ENCODE measurements at places on chromosomes 3 and 15.

DNA sequence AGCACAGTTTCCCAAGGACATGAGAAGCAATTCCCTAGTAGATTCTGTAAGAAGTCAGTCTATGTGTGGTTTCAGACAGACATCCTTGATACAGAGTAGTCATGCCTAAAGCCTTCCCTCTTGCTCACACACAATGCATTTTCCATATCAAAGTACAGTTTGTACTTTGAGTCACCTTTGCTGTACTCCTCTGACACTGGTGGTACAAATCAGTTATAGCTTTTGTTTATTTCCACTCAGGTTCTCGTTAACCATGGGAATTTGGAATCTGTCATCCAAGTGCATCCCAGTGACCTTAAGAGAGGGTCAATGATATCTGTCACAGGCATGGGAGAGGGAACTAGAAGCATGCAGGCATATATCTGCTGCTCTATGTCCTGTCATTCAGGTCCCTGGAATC, 3.6 kb upstream of the GNB4 start:
- no peak for DNase-seq

DNA sequence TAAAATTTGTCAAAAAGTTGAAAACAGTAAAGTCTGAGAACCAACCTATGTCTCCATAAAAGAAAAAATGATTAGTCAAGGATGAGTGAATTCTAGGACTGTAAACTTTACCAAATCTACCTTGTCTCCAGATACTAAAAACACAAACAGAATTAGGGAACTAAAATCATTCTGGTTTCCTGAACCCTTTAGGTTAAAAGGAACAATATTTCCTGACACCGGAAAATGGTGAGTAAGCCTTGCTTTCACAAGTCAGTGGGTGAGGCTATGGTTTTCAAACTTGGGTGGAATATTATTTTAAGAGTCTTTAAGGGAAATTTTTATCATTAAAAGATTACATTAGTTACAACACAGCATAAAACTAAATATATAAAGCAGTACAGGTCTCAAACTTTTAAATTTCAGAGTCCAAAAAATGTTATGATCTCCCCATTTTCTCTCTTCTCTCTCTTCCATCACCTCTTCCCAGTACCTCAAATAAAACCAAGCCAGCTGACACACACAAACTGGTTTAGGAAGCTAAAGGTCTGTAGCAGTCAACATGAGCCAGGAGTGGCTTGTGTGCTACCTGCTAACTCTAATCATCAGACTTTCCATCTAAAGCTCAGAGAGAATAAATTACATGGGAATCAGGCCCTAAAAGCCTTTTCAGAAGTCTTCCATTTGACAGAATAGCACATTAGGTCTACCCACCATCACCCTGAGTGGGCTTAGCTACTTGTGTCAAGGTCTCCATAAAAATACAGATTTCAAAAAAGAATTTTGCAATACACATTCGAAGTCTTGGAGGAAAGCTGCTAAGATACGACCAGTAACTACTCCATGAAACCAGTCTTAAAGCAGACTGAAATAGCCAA, 2.2 kb downstream of the SLC12A6 start:
- no peak for DNase-seq

DNA sequence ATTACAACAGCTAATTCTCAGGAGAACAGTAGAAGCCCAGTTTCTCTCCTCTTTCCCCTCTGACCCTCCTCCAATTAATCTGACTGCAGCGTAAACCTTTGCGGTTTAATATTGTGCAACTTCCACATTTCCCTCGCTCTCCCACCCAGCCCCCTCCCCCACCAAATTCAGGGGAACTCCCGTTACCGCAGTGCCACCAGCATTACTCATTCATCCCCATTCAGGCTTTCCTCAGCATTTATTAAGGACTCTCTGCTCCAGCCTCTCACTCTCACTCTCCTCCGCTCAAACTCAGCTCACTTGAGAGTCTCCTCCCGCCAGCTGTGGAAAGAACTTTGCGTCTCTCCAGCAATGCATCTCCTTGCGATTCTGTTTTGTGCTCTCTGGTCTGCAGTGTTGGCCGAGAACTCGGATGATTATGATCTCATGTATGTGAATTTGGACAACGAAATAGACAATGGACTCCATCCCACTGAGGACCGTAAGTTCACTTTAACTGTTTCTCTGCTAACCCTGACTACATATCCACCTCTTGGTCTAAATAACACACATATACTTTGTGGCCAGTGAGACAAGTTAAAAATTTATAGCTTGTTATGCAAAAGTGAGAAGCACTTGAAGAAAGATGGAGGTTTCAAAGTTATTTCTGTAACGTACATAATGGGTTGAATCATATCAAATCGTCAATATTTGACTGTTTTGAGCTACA, at the start of gene PTX3:
TSS of gene PTX3 (plus strand) at position 268 of the 709 bp plus-strand sequence. CDS start at position 352, 84 bp downstream.
- DNase-seq, result no peak

GRCh38 chr3:187210545-187211327, 13.4 kb downstream of the RTP1 start:
- DNase-seq, result no peak

DNA sequence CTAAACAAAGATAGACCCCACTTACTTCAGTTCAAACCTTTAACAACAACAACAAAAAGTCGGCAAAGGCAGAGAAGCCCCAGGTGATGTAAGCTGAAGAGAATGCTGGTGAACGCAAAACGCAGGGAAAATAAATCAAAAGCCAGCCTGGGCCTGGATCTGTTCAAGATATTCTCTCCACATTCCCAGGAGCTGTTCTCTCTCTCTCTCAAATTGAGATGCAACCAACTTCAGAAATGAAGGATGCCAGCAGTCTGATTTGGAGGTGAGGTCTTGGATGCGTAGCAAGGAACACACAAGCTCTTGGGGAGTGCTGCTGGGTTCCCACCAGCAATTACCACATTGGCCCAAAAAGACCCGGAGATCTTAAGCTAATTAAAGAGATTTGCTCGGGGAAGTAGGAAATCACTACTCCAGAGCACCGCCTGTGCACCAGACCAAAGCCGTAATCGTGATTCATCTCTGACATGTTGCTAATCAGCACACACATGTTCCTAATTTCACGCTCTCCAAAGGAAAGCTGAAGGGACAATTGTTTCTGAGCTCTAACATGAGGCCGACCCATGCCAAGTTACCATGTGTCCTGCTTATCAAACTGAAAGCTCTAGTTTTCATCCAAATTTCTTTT, 37.1 kb downstream of the IL17RD start:
- no peak for DNase-seq

- DNase-seq, result no peak
These were observed 5.6 kb upstream of the ZNF80 start for GRCh38 chr3:114242947-114243346.

- no peak for DNase-seq
These were observed 115.7 kb downstream of the PDZRN3 start for GRCh38 chr3:73509066-73509465.

DNA sequence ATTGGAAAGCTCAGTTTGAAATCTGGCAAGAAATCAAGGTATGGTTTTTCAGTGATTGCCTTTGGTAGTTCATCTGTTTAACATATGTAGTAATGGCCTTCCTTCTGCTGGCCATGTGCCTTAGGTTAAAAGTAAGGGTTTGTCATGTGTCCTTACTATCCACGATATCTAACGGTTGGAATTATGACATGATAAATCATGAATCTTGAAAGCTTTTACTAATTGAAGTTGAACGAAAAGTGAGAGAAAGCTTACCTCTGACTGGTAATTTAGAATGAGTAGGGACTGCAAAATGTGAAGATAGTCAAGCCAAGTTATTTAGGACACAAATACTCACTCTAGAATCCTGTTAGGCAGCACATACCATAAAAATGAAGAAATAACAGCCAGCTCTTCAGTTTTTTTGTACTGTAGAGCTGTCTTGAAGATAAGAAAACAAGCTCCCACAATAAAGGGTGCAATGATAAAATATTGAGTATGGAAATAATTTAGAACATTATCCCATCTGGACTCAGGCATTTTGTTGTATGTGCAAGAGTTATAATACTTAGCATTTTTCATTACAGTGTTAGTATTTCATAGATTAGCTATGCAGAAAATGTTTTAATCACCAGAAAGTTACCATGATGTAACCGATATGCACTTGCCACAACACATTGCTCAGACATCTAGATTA, 303.4 kb downstream of the ZNF385D start:
- no peak for DNase-seq

DNA sequence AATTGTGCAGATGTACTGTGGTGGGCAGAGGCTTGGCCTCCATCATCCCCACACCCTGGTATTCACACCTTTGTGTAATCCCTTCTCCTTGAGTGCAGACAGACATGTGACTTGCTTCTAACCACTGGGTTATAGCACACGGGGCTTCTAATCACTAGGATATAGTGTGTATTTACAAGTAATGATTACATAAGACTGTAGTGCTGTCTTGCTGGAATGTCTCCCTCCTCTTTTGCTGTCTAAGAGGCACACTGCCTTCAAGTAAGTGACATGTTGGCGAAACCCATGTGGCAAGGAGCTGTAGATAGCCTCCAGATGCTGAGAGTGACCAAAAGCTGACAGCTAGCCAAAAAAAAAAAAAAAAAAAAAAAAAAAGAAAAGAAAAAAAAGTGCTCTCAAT, 542.7 kb upstream of the MDFIC2 start:
- DNase-seq, result no peak

- DNase-seq, result no peak
These were observed 252.8 kb downstream of the CLSTN2 start for GRCh38 chr3:140187656-140188221.

- DNase-seq, result no peak
These were observed 8.7 kb downstream of the CAPN7 start for GRCh38 chr3:15214758-15215157.

- no peak for DNase-seq
These were observed 30.4 kb downstream of the SKIL start for GRCh38 chr3:170387950-170388349.

DNA sequence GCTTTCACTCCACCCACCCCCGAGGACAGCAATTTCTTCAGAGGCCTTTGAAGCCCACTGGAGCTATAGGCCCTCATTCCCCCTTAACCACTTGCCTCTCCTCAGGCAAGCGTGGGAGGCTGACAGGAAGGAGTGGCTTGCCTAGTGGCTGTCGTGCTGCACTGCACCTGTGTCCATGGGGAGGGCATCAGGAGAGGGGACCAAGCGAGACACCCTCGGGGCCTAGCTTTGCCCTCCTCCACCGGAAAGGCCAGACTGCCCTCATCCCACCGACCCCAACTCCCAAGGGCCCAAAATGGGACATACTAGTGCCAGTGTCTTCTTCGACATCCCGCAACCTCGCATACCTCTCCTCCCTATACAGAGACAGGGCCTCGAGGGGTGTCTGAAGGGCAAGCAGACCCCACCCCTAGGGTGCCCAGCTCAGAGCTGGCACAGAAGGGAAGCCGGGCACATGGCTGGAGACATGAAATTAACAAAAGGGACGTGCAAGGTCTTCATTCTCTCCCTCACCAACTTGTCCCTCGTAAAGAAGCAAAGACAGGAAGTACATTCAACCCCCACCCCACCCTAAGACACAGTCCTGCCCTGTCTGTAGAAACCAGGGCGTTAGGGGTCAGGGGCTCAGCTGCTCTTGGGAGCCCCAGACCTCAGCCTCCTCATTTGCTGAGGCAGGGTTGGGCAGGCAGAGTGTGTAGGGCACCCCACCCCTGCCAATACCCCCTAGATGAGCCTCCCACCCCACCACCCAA, 24.3 kb downstream of the VIPR1 start:
- DNase-seq, result no peak

- no peak for DNase-seq
These were observed 25.3 kb downstream of the HDAC11 start for GRCh38 chr3:13505147-13506130.

DNA sequence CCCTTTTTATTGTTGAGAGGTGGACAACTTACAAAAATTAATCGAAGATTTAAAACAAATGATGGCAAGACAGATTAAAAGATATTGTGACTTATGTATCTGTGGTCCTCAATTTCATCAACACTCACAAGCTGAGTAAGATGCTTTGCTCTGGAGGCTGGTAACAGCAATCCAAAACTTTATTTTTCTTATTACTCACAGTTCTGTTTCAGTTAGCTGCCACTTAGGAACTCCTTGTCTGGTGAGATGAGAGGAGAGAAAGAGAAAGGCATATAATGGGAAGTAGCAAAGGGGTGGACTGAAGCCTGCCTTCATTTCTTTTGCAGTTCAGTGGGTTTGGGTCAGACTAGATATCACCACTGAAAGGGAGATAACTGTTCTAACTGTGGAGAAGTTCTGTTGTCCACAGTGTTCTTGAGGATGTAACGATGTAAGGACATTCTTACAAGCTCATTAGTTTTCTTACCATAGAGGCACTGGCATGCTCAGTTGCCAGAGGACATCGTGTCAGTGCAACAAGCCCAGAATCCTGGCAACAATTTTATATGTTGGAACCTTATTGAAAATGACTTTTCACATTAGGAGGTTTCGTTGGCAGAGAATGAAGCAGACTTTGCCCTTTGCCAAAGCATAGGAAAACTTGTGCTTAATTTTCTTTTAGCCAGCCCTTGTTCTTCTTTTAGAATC, 93.6 kb downstream of the PLCL2 start:
- no peak for DNase-seq

DNA sequence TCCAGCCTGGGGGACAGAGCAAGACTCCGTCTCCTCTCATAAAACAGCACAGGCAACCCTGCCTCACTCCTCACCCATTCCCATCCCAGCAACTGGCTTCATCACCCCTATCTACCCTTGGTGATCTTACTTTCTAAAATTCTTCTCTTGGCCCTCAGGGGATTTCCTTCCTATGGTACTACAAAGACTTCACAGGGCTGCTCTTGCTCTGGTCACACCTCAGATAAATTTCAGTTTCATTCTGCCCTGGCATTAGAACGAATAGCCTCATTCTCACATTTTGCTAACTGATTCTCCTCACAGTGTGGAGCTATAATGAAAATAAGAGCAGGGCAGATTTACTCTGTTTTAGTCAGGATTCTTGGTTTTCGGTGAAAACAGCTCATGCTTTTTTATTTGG, 22.1 kb upstream of the CRBN start:
- no peak for DNase-seq

DNA sequence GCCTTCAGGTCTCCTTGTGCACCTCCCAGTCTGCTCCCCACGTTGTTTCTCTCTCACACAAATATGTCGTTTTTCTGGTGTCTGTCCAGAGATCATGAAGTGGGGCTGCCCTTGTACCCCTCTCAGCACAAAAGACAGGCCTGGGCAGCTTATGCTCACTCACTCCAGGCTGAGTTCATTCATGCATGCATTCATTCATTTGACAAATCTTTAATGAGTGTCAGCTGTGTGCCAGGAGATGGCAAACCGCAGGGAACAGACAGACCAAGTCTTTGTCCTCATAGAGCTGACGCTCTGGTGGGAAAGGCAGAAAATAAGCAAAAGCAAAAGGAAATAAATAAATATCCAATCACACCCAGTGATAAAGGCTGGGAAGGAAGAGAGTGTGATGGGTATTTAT, 7.6 kb upstream of the TRH start:
- no peak for DNase-seq

DNA sequence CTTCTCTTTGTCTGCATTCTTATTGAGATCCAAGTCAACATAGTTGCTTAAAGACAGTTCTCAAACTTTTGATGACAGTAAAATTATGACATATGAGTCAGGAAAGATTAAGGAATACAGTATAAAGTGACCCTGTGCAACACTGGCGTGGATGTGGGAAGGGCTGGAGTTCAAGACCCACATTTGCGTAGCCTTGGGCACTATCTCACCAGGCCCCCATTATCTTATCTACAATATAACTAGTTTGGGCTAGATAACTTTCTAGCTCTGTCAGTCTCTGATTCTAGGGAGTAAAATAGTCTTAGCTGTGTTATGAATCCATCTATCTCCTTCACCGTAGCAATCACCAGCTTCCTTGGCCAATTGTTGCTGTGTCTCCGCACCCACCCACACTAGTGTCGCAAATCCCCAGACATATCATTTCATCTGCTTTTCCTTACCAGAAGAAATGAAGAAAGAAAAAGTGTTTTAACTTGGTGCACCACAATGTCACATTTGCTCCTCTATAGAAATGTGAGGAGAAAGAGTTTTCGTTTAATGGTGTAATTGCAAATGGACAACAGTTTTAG, 14.9 kb upstream of the TM4SF4 start:
- no peak for DNase-seq

All from C1 segment of cervical spinal cord (tissue), 14 donors.